CD4-positive, alpha-beta T cell treated with Interleukin-6 at 100 ng/mL for 8 hours (primary cell): ENCODE measurements at places on chromosomes 7 and 10.

DNA sequence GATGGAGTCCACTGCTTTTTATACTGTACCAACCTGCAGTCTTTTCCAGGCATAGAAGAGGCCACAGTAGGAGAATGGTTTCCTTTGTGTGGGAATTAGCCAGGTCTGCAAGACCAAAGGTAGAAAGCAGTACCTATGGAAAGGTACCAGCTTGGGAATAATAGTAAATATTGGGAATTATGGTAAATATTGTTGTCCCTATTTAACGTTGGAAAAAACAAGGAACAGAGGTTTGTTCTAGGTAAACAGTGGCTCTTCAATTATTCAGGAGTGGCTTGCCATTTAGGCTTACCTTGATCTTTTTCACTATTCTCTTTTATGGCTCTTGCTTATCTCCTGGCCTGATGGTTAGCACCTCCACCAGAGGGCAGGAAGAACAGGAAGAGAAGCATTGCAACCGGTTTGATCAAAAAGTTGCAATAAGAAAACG, 43.9 kb upstream of the GSAP start:
- no peak for DNase-seq

DNA sequence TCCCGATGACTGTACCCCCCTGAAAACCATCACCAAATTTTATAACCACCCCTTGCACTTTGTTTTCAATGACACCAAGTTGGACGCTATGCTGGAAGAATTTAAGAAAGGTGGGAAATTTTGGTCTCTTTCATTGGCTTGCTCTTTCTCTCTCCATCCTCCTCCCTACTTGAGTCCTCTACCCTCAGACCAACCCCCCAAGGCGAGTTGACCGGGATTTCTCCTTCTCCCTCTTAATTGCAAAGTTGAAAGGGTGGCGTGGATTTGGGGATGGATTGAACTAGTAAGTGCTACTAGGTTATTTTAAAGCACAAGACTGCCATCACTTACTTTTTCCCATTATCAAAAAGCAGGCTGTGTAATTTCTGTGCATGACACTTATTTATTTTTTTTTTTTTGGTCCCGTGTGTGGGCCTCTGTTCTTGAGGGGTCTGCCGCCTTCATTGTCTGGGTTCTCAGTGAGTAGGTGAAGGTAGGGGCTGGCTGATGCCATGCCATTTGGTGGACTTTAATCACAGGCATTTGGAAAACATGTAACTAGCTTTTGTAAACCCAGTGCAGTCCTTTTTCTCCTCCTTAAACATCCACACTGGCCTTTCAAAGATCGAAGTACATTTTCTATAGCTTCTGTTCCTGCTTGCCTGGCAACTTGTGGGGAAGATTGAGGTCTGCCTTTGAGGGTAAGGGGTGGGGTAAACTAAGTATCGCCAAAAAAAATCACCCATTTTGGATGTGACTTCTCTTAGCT, 2.1 kb downstream of the CNNM2 start:
- no peak for DNase-seq

DNA sequence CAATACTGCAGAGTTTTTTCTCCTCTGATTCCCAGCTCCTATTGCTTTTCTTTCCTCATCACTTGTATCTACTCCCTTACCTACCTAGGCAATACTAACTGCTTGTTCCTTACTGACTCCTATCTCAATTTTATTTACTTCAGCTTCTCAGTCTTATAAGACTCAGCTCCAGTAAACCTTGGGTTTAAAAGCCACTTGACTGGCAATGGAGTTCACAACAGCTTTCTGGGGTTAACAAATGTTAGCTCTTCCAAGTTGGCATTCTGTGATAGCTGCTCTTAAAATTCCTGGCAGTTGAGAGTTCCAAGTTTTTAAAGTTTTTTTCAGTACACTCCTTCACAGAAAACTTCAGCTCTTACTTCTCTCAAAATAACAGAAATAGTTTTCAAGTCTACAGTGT, 14.2 kb downstream of the ATAD1 start:
- no peak for DNase-seq

GRCh38 chr7:108875139-108875538, 305.5 kb downstream of the DNAJB9 start:
- no peak for DNase-seq

GRCh38 chr7:3094701-3095445, 51.2 kb upstream of the CARD11 start:
- peak; percentile 65 for DNase-seq

DNA sequence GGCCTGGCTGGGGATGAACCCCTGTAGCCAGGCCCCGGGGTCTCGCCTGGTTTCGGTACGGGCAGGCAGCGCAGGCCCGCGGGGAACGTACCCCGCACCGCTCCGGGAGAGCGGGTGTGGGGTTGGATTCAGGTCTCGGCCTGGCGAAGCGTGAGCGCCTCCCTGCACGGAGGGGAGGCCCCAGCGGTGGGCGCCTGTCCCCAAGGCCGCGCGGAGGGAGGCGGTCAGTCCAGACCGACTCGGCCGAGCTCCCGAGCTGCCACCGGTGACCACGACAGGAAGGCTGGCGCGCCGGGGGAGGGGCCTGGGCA, 378 bp upstream of the INPP5F start:
- no peak for DNase-seq

GRCh38 chr10:102982296-102982695, 64.2 kb downstream of the CNNM2 start:
- DNase-seq = no peak

GRCh38 chr7:3980300-3980643, 679.2 kb downstream of the SDK1 start:
- DNase-seq = no peak

GRCh38 chr7:7203813-7204575, 21.6 kb downstream of the C1GALT1 start:
- no peak for DNase-seq

- DNase-seq = no peak
These were observed 26.8 kb downstream of the WNT2 start for GRCh38 chr7:117296066-117296465.

DNA sequence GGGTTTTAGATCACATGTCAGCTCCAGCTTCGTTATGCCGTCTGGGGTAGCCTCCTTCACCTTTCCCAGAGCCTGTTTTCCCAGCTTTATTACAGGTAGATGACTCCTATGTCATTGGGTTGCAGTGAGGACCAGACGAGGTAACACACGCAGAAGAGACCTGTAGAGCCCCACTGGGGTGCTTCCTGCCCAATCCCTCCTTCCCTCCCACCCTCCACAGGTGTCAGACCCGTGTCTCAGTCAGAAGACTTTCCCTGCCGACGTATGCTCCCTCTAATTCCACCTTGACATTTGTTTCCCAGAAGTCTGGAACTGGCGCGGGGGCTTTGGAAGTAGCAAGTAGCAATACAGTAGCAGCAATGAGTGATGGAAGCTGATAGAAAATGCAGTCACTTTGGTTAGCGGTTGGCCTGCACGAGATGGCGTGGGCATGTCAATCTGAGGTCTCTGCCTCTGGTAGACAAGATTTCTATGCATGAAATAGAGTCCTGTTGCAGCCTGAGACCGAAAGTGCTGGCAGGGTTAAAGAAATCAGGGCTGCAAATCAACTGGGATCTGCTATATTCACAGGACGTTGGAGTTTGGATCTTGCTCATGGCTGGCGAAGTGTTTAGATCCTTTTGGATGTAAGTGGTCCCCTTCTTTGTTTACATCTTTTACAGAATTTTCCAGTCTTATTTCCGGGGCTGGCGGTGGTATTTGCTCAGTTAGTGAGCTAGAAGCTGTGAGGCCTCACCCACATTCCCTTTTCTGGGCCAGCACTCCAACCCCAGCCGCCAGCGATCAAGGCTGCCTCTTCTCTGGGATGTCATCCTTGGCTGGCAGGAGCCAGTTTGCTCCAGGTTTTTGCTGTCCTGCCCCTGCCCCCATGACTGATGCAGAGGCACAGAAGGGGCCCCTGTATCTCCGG, 78.3 kb upstream of the KMT2C start:
- DNase-seq = no peak

- DNase-seq = no peak
These were observed 6.3 kb downstream of the SLC26A5 start for GRCh38 chr7:103439661-103440060.

GRCh38 chr10:1117651-1118050, 61.5 kb downstream of the WDR37 start:
- DNase-seq = no peak

GRCh38 chr7:68504716-68505115, 1093.6 kb upstream of the AUTS2 start:
- DNase-seq = no peak

GRCh38 chr7:108598914-108599580, 29.4 kb downstream of the DNAJB9 start:
- no peak for DNase-seq

DNA sequence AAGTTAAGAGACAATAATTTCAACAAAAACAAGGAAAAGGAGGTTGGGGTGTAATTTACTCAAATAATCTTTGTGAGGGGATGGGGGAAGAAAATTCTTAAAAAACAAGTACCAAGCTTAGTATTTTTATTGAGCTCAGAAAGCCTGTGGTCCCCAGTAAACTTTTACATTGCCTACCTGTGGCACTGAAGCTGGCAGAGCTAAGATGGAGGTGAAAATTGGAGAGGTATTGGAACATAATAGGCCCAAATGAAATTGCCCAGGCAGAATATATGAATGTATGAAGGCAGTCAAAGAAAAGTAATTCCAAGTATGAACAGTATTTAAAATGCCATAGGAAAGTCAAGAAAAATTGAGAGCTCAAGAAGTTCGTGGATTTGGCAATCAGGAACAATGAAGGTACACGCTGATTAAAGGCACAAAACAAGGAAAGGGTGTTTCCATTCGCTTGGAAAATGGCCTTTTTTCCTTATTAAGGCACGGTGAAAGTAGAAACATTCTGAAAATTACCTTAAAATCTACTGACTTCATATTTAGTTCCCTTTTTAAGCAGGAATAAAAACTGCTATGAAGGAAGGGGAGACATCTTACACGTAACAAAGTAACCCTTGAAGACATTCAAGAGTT, 3.4 kb upstream of the KMT2E start:
- DNase-seq = no peak

- DNase-seq = no peak
These were observed 160.6 kb upstream of the EEPD1 start for GRCh38 chr7:35992436-35992835.

DNA sequence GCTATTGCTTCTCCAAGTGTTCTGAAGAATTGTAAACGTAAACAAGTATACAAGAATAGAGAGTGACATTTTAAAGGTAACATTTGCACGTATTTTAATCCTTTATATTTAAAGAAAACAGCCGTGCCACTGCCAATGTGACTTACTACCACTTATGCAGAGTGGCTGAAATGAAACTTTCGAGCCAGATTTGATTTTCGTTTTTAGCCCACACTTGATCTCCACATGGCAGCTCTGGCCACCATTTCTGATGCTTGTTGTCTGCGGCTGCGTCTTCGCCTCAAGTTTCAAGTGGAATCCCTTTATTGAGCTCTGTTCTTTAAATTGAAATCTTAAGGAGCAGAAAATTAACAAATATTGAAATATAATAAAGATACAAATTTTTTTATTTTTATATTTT, 70.0 kb downstream of the ELAPOR2 start:
- DNase-seq = no peak

GRCh38 chr7:79008786-79009185, 444.7 kb downstream of the MAGI2 start:
- DNase-seq = no peak

DNA sequence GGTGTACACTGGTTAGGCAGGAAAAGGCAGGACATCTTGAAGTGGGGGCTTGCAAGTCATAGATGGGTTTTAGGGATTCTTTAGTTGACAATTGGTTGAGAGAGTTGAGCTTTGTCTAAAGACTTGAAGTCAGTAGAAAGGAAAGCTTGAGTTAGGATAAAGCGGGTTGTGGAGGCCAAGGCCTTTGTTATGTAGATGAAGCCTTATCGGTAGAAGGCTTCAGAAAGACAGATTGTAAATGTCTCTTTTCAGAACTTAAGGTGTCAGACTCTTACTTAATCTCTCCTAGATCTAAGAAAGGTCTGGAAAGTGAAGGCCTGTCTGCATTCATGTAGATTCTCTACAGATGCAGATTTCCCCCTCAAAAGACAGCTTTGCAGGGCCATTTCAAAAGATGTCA, 177.4 kb downstream of the HECW1 start:
- no peak for DNase-seq

- no peak for DNase-seq
These were observed 94.6 kb upstream of the FAM180A start for GRCh38 chr7:135843214-135843613.

GRCh38 chr10:97690133-97690532, 3.1 kb upstream of the AVPI1 start:
- DNase-seq = no peak

- DNase-seq = no peak
These were observed 239.1 kb downstream of the SKAP2 start for GRCh38 chr7:26625286-26625685.

GRCh38 chr10:24207781-24208611, 942 bp upstream of the KIAA1217 start:
- no peak for DNase-seq

DNA sequence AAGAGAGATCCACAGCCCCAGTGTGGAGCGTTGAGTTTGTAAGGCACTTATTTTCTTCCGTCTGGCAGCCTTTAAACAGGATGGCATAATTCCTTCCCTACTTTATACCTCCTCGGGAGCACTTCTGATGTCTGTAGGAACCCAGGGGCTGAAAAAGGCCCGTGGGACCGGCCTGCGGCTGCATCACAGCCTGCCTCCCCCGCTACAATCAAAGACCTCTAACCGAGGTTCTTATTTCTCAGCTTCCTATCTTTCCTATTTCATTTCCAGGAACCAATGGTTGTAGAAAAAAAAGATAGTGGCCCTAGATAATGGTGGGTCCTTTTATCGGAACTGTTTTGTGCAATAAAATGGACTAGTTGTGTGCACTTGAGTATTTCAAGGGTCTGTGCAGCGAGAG, 4.1 kb upstream of the CTBP2 start:
- DNase-seq = no peak

DNA sequence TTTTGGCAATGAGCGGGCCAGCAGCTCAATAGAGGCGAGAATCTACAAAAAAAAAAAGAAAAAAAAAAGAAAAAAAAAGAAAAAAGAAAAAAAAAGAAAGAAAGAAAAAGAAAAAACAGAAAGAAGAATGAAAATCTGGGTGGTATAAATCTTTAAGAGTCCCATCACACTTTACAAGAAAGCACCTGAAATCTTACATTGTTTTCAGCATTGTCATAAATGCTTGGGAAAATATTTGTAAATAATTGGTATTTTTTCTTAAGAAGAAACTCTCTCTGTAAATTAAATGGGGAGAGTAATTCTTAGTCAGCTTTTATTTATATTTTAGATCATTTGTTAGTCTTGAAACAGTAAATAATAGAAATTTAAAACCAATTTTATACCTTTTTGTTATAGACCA, 38.2 kb downstream of the NDUFB2 start:
- DNase-seq = no peak

DNA sequence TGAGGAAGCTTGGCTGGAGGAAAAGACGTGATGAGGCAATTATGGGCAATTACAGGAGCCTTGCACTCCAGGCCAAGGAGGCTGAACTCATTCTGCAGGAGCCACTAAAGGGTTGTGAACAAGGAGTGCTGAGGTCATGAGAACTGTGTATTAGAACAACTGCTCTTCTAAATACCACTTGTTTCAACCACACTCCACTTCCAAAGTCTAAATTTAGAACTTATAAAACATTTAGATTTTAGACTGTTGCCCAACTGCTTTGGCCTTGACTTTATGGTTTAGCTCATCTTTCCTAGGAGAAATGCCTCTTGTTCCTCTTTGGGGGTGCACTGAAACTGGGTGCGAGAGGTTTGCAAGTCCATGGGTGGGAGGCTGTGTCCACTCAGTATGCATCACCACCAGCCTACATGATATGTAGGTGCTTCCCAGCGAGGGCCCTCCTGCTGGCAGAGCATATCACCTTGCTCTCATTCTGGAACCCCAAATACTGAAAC, 199.7 kb upstream of the AOAH start:
- no peak for DNase-seq

- DNase-seq = no peak
These were observed 34.5 kb downstream of the LHPP start for GRCh38 chr10:124496150-124496549.
